ENCODE measurements at places on chromosomes 6 and 20. TPM values are rescaled to one million over a fixed set of nuclear protein-coding genes. Genes with fewer than 3 reads are reported as not detected.

DNA sequence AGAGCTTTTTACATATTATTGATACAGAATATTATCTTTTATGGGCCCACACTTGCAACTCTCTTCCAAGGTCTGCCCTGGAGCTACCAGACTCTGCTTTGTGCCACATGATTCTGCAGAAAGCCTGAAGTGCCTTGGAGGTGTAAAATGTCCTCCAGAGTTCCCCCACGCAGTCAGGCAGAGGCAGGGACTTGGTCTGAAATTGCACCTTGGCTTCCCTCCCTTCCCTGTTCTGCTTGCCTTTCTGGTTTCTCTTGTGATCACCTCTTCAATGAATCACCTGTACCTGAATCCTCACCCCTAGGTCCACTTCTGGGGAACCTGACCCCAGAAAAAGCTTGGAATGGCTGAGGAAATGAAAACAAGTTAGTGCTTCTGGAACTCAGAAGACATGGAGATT lies 43.0 kb upstream of the TGM2 start:
- H3K36me3 ChIP-seq = no peaks in the 10 kb centered on the region
- H3K4me3 ChIP-seq = no peak overlapping the region
- peaks cover 2% of the 10 kb centered on the region for H3K27me3 ChIP-seq
- H3K4me1 ChIP-seq = no peaks in the 10 kb centered on the region
- DNase-seq = no peak

DNA sequence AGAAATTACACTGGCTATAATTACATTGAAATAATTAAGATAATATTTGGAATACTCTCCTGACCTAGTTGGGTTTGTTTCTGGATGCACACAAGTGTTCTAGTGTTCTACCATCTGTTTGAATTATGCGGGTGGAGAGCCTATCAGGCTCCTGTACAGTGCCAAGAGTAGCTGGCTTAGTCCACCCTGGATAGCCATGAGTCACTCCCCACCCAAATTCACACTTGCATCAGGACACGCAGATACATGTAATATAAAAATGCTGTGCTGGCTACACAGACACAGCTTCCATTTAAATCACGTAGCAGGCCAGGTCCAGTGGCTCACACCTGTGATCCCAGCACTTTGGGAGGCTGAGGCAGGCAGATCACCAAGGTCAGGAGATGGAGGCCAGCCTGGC lies 686.2 kb upstream of the SLC35B3 start:
- H3K4me1 ChIP-seq = no peaks in the 10 kb centered on the region
- no peaks in the 10 kb centered on the region for H3K36me3 ChIP-seq
- no peaks in the 10 kb centered on the region for H3K27me3 ChIP-seq

DNA sequence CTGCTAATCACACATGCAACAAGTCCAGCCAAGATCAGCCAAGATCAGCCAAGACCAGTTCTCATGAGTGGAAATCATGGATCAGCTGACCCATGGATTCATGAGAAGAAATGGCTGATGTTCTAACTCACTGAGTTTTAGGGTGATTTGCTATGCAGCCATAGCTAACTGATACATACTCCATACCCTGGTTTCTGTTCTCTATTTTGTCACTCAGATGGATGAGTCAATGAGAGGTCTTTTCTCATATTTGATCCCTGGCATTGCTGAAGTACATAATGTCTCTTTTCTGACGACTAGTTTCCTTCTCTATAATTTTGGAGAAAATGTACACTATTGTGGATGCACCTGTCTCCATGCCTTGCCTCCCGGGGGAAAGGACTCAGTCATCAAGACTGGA lies 118.4 kb upstream of the LY86 start:
- no peak for DNase-seq
- no peak overlapping the region for H3K27ac ChIP-seq
- no peaks in the 10 kb centered on the region for H3K27me3 ChIP-seq
- no peaks in the 10 kb centered on the region for H3K36me3 ChIP-seq

DNA sequence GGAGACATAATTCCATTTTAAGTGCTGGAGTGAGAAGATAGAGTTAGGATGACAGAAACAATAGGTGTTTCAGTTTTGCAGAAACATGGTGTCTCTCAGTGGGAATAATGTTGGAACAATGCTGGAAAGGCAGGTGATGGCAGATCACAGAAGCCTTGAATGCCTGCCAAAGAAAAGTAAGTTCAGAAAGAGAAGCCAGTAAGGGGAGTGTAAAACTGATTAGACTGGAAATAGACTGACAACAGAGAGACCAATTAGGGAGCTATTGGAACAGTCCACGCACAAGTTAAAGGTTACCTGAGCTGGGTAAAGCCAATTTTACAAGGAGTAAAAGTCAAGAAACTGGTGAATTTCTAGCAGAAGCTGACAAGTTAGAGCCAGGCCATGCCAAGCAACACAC lies 142.9 kb downstream of the TFAP2A start:
- no peaks in the 10 kb centered on the region for H3K4me1 ChIP-seq
- no peak overlapping the region for H3K4me3 ChIP-seq
- peaks cover 14% of the 10 kb centered on the region for H3K27me3 ChIP-seq

- H3K27me3 ChIP-seq = no peaks in the 10 kb centered on the region
- no peak overlapping the region for H3K4me3 ChIP-seq
- no peaks in the 10 kb centered on the region for H3K36me3 ChIP-seq
- no peak for DNase-seq
- H3K27ac ChIP-seq = no peak overlapping the region
These were observed 244.9 kb downstream of the THBS2 start for GRCh38 chr6:169008641-169009257.

GRCh38 chr6:140124498-140124897 lies 750.0 kb upstream of the CITED2 start:
- H3K36me3 ChIP-seq = no peaks in the 10 kb centered on the region
- DNase-seq = peak; percentile 9
- no peaks in the 10 kb centered on the region for H3K4me1 ChIP-seq
- H3K4me3 ChIP-seq = no peak overlapping the region

GRCh38 chr6:25156123-25156522 lies 123.1 kb upstream of the CARMIL1 start:
- DNase-seq = no peak
- H3K4me3 ChIP-seq = no peak overlapping the region
- no peaks in the 10 kb centered on the region for H3K4me1 ChIP-seq
- no peaks in the 10 kb centered on the region for H3K36me3 ChIP-seq
- H3K27me3 ChIP-seq = no peaks in the 10 kb centered on the region

DNA sequence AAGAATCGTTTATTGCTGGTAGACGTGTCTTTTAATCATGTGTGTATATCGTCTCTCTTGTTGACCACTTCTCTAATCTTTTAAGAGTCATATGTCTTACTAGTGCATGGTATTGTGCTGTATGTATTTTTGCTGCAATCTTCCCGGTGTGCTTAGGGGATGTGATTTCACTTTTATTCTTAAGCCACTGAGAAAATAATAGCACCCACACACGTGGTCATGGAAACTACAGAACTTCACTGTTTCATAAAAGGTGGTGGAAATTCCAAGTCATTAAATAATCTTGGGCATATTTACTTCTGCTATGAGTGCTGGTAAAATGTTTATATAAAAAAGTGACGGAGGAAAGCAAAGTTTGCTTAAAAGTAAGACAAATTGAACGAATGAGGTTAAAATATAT lies 3.0 kb upstream of the CDYL start:
- H3K36me3 ChIP-seq = no peaks in the 10 kb centered on the region
- peaks cover 52% of the 10 kb centered on the region for H3K27me3 ChIP-seq
- no peak for DNase-seq
- peaks cover 21% of the 10 kb centered on the region for H3K4me1 ChIP-seq
- H3K4me3 ChIP-seq = no peak overlapping the region
- no peak overlapping the region for H3K27ac ChIP-seq

The OPRL1 gene
- 0.27 TPM for total RNA-seq

The TREML4 gene
- not detected for total RNA-seq

The ZNF512B gene
- 30.6 TPM for total RNA-seq

The CTAGE9 gene
- not detected for total RNA-seq

Measured in HepG2 (cell line).